ENCODE measurements at places on chromosomes 5 and 9. TPM values are rescaled to one million over a fixed set of nuclear protein-coding genes. Genes with fewer than 3 reads are reported as not detected.
A peak's percentile ranks its signal among the peaks of the same experiment; 100 is the strongest.

DNA sequence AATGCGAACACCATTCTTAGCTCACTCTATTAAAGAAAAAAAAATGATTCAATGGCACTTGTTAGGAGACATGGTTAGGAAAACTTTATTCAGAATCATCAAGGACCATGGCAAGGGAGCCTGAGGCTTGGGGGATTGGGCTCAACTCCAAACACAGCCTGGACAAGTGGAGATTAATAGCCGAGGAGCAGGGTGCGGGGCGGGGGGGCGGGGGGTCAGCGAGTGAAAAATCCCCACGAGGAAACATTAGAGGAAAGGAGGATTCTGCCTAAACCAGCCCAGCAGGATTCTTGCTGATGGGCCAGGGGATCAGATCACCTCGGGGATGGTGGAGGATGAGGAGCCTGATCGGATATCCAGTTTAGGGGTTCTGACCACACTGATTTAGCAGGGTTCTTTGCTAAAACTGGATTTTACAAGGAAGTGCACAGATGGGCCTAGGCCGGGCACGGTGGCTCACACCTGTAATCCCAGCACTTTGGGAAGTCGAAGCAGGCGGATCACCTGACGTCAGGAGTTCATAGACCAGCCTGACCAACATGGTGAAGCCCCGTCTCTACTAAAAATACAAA lies 24.4 kb upstream of the FIBCD1 start:
- no peaks in the 10 kb centered on the region for H3K27me3 ChIP-seq
- no peak overlapping the region for H3K27ac ChIP-seq
- H3K4me1 ChIP-seq = no peaks in the 10 kb centered on the region

DNA sequence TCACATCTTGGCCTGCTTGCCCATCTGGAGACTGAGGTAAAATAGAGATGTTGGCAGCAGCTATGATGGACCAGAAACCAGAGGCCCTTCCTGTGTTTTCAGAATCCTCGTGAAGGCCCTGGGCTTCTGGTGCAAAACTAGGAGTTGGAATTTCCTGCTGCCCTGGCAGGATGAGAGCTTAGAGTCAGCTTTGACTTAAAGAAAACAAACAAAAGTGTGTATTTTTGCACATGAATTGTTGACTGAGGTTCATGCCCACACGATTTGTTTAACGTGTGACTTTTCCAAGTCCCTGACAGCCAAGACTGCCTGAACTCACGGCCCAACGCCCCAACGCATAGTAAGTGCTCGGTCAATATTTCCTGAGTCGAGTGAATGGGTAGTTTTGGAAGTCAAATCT lies 303.1 kb downstream of the MLLT3 start:
- no peaks in the 10 kb centered on the region for H3K36me3 ChIP-seq
- H3K4me3 ChIP-seq = no peak overlapping the region
- no peak overlapping the region for H3K27ac ChIP-seq
- no peak for DNase-seq
- H3K27me3 ChIP-seq = no peaks in the 10 kb centered on the region

DNA sequence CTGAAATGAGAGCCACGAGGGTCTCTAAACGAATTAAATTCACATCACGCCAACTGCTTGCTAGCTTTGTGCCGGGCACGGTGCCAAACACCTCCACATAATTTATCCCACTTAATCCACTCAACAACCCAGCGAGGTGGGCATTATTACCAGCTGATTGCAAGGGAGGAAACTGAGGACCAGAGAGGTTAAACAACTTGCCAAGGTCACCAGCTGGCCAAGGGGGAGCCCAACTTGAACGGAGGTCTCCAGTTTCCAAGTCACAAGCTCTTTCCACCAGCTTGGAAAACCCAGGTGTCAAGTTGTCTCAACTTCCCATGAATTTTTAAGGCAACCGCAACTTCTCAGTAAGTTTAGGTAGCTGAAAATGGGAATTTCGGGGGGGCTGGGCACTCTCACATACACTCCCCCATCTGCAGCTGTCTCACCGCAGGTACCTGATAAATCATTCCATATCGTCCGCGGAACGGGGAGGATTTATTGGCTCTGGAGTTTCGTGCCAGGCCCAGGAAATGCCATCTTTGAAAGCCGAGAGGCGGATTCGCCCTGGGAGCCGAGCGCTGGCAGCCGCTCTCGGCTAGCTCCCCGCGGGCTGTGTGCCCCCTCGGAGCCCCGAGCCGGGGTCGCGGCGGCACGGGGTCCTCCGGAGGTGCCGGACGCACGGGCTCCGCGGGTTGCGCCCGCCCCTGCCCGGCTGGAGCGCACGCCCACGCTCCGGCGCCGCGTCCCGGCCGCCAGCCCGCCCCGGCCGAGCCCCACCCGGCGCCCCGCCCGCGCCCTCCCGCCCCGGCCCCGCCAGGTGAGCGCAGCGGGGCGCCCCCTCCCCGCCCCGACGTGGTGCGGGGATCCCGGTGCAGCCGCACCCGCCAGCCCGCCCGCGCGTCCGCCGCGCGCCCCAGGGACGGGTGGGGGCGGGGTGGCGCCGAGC lies 617 bp downstream of the PTPN3 start:
- peak overlapping the region; percentile 22 for H3K4me3 ChIP-seq
- no peaks in the 10 kb centered on the region for H3K4me1 ChIP-seq
- DNase-seq = no peak
- H3K27me3 ChIP-seq = peaks cover 61% of the 10 kb centered on the region
- H3K36me3 ChIP-seq = no peaks in the 10 kb centered on the region

- no peaks in the 10 kb centered on the region for H3K4me1 ChIP-seq
- H3K27ac ChIP-seq = no peak overlapping the region
- no peaks in the 10 kb centered on the region for H3K36me3 ChIP-seq
- H3K27me3 ChIP-seq = no peaks in the 10 kb centered on the region
- H3K4me3 ChIP-seq = no peak overlapping the region
Measured at GRCh38 chr5:143176048-143176447, 227.4 kb downstream of the NR3C1 start.

The COL23A1 gene
- 7.9 TPM for total RNA-seq

The TYRP1 gene
- not detected for total RNA-seq

GRCh38 chr5:14256026-14256690 lies 113.0 kb downstream of the TRIO start:
- H3K27ac ChIP-seq = no peak overlapping the region
- no peaks in the 10 kb centered on the region for H3K4me1 ChIP-seq
- H3K36me3 ChIP-seq = no peaks in the 10 kb centered on the region
- no peak for DNase-seq

GRCh38 chr5:83059341-83059740 lies 17.9 kb downstream of the TMEM167A start:
- H3K4me1 ChIP-seq = no peaks in the 10 kb centered on the region
- DNase-seq = no peak
- H3K27me3 ChIP-seq = no peaks in the 10 kb centered on the region
- H3K36me3 ChIP-seq = peaks cover 17% of the 10 kb centered on the region
- no peak overlapping the region for H3K4me3 ChIP-seq

DNA sequence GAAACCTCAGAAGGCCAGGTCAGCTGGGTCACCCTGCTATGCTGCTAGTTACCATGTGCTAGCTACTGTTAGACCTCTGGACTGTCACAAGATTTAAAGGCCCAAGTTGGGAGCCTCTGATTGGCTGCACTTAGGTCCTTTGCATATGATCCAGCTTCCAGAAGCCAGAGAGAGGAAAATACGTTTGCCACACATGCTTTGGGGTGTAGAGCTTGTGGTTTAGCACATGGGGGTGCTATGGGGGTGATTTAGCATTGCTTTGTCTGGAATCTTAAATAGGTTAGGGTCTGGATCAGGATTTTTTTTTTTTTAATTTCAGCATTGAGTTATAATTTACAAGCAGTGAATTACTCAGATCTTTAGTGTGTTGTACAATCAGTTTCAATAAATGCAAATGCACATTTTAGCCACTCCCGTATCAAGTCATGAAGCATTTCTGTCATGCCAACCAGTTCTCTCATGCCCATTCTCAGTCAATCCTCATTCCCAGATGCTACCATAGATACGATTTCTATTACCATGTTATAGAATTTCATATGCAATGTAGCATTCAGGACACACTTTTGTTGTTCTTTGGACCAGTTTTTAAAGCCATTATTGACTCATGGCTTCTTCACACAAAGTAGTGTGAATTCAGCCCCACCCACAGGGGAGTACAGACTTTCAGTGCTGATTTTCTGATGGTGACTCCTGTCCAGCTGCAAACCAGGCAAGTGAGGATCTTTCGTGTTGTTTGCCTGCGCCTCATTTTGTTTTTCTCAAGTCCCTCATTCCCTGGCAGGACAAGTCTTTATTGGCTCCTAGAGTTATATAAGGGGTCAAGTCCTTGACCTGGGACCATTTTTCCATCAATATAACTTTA lies 250.4 kb downstream of the LRRC70 start:
- no peaks in the 10 kb centered on the region for H3K4me1 ChIP-seq
- no peak overlapping the region for H3K4me3 ChIP-seq
- H3K27ac ChIP-seq = no peak overlapping the region
- no peaks in the 10 kb centered on the region for H3K27me3 ChIP-seq
- no peaks in the 10 kb centered on the region for H3K36me3 ChIP-seq

Measured in tibial nerve (tissue), 4 donors.